ENCODE measurements at places on chromosomes 3 and 15.
A peak's percentile ranks its signal among the peaks of the same experiment; 100 is the strongest.

DNA sequence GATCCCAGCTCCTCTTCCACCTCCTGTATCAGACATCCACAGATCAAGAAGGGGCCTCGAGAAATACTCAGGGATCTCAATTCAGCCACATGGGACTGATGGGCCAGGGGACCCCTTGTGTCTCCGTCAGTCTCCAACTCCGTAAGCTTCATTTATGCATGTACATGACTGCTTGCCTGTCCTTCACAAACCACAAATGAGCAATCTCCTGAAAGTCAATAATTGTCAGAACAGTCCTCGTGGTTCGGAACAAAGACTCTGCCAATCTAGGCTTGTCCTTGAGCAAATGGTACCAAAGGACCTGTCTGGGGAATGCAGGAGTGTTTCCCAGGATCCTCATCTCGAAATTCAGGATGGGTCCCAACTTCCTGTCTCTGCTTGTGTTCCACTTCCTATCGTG, 20.8 kb downstream of the SLC12A8 start:
- no peak for DNase-seq

- DNase-seq = no peak
These were observed 138.1 kb downstream of the GREM1 start for GRCh38 chr15:32855942-32856341.

DNA sequence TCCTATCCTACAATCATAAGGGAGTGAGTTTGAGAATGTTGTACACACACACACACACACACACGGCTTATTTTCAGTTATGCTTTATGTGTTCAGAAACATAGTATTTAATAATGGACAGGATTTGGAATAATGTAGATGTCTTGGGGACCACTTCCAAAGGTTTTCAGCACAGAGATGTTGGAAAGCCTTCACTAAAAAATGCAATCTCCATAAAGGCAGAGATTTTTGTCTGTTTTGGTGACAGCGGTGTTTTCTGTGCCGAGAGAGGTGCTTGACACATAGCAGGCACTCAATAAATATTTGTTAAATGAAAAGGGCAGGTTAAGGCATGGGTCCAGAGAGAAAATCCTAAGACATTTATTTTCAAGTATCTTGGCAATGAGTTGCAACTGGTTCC, 428.2 kb upstream of the RGMA start:
- DNase-seq = no peak

DNA sequence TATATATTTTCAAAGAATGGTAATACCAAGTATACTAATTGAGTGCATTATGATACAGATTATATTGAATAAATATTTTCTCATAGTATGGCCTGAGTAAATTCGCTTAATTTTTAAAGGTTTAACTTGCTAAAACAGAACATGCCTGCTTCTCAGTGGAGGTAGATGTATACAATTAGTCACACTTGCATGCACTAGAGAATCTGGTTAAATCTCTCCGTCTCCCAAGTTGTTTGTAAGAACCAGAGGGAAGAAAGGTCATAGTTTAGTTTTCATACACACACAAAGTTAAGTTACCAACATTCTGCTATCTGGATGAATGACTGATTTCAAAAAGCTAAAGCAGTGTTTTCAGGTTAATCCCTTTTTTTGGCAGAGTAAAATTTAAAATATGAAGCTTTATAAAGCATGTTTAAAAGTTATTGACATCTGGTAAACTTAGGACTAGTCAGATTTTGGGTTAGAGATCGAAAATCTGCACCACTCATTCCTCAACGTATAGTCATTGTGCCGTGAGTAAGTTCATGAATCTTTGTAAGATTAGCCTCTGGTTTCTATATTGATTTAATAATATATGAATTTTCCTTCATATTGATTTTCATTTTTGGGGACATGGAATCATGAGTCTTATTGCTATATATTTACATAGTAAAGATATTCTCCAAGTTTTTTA, 117.6 kb upstream of the SAMMSON start:
- DNase-seq = no peak

DNA sequence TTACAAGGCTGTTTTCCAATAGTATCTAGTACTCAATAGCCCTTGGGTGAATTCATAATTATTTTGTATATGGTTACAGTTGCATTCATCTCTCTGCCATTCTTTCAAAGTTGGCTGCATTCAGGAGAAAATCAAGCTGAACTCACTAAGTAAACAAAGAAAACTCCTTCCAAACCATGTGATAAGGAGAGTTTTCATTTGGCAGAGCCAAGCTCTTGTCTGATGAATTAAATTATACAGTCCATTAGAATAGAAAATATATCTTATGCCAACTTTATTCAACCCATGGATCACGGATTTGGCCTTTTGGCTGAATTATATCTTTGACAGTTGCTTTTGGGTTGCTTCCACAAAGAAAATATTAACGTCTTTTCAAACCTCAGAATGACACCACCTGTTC, 272.3 kb upstream of the ROBO1 start:
- no peak for DNase-seq

DNA sequence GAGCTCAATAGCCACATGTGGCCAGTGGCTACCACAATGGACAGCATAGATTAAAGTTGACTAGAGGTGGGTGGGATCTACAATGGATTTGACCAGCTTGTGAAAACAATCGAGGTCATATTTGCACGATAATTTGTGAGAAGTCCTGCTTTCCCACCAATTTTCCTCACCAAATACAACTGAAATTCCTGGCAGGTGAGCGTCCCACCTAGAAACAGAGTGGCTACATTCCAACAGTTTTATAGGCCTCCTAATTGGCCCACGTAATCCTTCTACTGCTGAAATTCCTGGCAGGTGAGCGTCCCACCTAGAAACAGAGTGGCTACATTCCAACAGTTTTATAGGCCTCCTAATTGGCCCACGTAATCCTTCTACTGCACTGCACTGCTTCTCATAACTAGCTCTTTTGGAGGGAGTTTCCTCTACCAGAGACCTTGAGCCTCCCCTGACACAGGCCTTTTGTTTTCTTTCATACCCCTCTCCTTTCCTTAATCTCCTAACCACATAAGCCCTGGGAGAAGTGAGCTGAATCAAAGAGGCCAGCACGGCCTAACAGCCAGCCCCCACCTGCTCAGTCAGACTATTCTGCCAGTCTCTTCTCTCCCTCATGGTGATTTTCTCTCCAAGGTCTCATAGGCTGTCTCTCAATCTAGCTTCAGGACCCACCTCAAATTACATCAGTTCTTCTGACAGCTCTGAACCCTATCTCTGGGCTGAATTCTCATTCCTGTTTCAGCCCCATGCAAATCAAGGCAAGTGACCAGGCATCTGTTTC, 80.2 kb downstream of the BFSP2 start:
- no peak for DNase-seq

GRCh38 chr3:71478568-71478967, 105.0 kb downstream of the FOXP1 start:
- DNase-seq = no peak

DNA sequence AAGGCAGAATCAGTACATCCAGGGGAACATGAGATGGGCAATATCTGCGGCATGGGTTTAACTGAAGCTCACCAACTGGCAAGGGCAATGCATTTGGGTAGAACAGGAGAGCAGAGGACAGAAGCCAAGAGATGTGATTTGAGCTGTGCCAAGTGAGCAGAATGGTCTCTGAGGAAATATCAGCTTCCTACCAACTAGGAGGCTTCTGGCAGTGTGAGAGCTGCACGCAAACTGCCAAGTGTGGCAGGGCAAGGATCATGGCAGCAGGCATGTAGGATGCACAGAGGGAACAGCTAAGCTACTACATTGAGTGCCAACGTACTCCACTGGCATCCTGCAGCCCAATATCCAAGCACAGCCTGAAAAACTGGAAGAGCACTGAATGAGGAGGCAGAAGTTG, 1036.5 kb downstream of the TUSC7 start:
- no peak for DNase-seq

GRCh38 chr3:48598323-48599076, 3.4 kb upstream of the COL7A1 start:
- no peak for DNase-seq

GRCh38 chr3:104031598-104031997, 1335.1 kb upstream of the ALCAM start:
- no peak for DNase-seq

- DNase-seq = no peak
These were observed 25.6 kb downstream of the ANXA2 start for GRCh38 chr15:60372227-60372626.

GRCh38 chr3:126081618-126082361, 2.1 kb downstream of the SLC41A3 start:
- DNase-seq = peak; percentile 15

DNA sequence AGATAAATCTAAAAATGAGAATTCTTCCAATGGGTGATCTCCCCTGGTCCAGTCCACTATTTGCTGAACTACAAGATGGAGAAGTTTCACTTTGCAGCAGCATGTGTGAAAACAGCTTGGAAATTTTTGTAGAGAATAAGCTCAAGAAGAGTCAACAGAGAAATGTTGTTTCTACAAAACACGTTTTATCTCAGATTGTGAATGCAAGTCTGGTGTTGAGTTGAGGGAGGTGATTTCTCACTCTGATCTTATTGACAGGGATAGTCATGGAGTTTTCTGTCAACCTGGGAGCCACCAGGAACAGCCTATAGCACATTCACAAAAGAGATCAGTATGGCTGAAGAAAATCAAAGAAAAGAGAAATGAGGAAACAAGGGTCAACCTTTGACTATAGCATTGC, 981.2 kb upstream of the CFAP20DC start:
- DNase-seq = no peak

- DNase-seq = no peak
These were observed 124.8 kb upstream of the NECTIN3 start for GRCh38 chr3:110946810-110947209.

- DNase-seq = no peak
These were observed 284.2 kb upstream of the TPM1 start for GRCh38 chr15:62758126-62758951.

GRCh38 chr15:52291204-52291603, 4.4 kb downstream of the MYO5C start:
- DNase-seq = no peak

DNA sequence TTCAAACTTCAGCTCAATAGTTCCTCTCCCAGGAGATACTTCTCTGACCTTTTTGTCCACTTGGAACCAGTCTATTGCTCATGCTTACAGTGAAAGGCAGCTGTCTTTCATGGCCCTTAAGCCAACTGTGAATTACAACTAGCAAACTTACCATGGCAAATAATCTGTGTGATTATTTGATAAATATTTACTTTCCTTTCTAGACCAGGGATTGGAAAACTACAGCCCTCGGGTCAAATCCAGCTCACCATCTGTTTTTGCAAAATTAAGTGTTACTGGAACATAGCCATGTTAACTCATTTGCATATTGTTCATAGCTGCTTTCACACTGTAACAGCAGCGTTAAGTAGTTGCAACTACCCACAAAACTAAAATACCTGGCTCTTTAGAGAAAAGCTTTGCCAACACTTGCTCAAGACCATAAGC, 289.1 kb upstream of the MCTP2 start:
- no peak for DNase-seq

GRCh38 chr3:177479630-177480029, 282.3 kb upstream of the TBL1XR1 start:
- no peak for DNase-seq

GRCh38 chr3:123053107-123053506, 13.7 kb upstream of the PDIA5 start:
- no peak for DNase-seq

DNA sequence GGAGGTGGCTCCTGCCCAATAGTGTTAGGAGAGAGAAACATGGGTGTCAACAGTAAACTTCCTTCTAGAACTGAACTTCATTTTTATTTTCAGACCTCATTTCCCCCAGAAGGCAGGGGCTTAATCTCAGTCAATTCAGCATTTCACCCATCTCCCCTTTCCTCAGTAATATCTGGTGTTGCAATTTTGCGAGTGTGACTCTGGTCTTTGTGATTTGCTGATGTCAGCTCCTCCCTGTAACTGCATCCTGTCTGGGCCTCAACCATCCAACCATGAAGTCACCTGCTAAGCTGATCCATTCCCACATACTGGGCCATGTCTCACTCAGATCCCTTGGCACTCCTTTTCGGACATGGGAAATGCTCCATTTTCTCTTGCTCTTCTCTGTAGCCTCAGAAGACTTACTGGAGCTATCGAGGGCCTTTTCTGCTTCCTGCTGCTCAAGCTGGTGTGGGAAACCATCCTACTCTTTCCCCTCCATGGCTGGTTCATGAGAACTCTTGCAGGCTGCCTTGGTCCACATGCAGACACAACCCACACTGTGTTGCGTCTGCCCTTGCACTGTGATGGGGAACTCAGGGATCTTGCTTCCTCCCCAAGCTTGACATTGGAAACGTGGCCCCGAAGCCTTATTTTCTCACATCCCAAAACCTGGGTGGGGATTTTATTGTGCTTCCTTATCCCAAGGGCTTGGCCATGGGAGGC, 24.6 kb downstream of the CCR4 start:
- DNase-seq = no peak

- no peak for DNase-seq
These were observed 163.1 kb downstream of the ZNF385D start for GRCh38 chr3:21587894-21588293.

- peak; percentile 26 for DNase-seq
These were observed 337.8 kb downstream of the RBMS3 start for GRCh38 chr3:29618395-29619282.

DNA sequence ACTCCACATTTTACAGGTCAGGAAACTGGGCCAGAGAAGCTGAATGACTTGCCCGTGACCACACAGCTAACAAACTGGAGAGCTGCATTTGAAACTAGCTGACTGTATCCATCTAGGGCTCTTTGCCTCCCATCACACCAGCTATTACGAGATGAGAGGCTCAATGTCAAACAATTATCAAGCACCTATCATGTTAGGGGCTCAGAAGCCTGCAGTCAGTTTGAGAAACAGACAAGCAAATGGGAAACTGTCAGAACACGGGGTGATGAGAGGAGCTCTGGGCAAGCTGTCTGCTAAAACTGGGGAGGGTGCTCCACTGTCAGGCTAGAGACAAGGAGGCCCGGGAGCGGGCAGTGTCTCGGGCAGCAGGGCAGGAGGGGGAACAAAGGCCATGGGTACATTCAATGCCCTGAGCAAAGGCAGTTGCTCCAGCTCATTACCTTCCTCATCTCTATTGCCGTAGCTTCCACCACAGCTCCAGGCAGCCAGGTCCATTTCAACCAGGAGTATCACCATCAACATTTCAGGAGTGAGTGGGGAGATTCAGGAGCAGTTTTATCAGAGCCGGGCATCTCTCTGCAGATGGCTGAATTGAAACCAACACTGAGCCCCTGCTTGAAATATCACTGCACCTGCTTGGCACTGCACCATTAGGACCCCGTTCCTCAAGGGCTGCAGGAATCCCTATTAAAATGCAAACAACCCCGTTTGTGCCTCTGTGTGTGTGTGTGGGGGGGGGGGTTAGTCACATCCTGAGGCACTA, 122.6 kb downstream of the RAB11A start:
- no peak for DNase-seq

DNA sequence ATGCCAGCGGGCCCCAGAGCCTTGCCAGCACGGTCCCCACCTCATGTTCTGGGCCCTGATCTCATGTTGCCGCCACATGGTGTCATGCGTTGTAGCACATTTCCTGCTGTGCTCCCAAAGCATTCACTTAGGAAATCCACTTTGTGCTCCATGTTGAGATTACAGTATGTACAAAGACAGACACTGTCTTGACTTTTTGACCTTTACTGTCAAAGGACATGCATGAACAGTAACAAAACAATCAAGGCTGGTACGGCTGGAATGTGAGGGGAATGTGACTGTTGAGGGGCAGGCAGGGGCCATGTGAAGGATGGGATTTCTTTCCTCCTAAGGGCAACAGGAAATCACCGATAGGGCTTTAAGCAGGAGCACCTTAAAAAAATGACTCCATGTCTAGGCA, 53.3 kb upstream of the RPL32 start:
- no peak for DNase-seq

All from RPMI8226 (cell line).